ENCODE measurements at places on chromosomes 1 and 21.

- DNase-seq: no peak
Measured at GRCh38 chr21:35859677-35860076, 200.6 kb downstream of the SETD4 start.

DNA sequence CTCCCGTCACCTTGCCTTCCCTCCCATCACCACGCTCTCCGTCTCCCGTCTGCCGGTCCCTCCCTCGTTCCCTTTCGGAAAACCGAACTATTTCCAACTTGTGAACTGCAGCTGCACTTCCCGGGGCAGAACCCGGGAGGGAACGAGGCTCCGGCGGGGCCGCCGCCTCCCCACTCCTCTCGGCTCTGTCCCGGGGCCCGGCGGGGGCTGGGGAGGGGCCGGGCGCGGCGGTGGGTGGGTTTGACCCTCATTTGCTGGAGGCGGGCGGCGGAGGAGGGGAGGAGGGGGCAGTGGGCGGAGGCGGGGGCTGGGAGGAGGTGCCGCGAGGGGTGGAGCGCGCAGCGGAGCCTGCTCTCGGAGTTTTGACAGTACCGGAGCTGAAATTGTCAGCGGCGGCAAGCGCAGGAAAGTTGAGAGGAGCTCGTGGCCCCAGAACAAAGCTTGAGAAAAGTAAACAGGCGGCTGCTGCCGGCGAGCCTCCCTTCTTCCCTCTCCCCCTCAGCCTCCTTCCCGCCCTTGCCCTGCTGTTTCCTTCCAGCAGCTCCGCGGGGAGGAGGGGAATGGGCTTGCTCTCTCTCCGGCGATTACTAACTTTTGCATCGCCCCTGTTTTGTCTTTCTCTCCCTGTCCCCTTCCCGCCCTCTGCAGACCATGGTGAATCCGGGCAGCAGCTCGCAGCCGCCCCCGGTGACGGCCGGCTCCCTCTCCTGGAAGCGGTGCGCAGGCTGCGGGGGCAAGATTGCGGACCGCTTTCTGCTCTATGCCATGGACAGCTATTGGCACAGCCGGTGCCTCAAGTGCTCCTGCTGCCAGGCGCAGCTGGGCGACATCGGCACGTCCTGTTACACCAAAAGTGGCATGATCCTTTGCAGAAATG is 2.9 kb downstream of the LMO4 start:
- peak; percentile 78 for DNase-seq

GRCh38 chr1:98323906-98324358 is 337.6 kb upstream of the SNX7 start:
- DNase-seq: no peak

- no peak for DNase-seq
Measured at GRCh38 chr1:237124856-237125462, 83.0 kb downstream of the RYR2 start.

DNA sequence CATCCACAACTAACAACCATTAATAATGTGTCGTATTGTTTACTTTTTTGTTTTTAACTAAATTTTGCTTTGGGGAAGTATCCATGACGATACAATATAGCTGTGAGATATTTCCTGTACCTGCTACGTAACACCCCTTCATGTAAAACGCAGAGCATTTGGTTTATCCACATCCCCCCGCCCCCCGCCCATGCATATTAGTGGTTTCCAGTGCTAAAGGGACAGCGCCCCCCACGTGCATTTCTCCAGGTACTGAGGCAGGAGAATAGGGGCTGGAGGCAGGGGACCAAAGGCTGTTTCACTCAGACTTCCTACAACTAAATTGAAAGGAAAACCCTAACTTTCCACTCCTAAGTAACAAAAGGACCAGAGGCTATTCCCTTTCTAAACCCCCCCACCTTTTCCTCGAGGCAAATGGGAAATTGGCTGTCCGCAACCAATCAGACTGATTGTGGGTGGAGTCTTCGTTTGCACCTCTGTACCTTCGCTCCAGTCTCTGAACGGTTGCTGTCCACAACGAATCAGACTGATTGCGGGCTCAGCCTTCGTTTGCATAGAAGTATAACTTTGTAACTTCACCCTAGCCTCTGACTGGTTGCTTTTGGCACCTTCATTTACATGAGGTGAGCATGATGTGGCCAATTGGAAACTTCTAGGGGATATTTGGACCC is 12.2 kb upstream of the RIPK4 start:
- no peak for DNase-seq

- DNase-seq: no peak
Measured at GRCh38 chr1:86499987-86500593, 31.4 kb downstream of the CLCA1 start.

DNA sequence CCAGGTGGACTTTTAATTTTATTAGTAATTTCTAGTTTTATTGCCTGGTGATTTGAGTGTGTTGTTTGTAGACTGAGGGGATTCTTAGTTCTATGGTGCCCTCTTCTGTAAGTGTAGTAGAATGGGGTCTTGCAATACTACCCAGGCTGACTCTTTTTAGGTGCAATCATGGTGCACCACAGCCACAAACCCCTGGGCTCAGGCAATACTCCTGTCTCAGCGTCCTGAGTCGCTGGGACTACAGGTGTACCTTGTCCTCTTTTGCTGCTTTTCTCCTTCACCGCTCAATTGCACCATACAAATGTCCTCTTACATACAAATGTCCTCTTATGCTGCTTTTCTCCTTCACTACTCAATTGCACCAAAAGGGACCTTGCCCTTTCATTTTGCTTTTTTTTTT is 43.1 kb downstream of the SCP2 start:
- peak; percentile 10 for DNase-seq

- DNase-seq: no peak
Measured at GRCh38 chr1:203390298-203390697, 39.4 kb upstream of the FMOD start.

GRCh38 chr1:1760715-1761114 is 17.6 kb downstream of the NADK start:
- no peak for DNase-seq

- DNase-seq: no peak
Measured at GRCh38 chr1:180150982-180151381, 3.7 kb upstream of the QSOX1 start.

DNA sequence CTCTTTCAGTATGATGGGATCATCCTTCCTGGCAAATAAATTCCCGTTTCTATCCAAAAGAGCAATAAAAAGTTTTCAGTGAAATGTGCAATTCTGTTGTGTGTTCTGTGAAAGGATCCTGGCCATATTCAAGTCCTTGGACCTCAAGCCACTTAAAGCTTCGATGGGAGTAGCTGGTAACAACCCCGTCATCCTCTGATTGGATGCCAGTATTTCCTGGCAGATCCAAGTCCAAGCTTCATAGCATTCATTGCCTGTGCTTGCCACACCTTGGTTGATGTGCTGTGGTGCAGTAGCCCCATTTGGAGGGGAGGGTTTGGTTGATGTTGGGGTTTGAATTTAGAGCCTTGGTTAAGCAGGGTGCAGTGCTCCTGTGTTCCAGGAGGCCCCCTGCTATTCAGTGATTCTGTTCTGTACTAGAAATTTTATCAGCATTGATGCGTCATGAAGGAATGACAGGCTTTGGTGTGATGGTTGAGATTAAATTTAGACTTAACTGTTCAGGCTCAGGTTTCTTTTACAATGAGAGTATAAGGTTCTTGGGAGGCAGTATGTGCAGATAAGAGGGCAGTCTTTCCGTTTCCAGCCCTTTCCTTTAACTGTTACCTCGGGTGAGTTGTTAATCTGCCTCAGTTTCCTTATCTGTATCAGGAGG is 4.9 kb downstream of the RPL11 start:
- DNase-seq: no peak

DNA sequence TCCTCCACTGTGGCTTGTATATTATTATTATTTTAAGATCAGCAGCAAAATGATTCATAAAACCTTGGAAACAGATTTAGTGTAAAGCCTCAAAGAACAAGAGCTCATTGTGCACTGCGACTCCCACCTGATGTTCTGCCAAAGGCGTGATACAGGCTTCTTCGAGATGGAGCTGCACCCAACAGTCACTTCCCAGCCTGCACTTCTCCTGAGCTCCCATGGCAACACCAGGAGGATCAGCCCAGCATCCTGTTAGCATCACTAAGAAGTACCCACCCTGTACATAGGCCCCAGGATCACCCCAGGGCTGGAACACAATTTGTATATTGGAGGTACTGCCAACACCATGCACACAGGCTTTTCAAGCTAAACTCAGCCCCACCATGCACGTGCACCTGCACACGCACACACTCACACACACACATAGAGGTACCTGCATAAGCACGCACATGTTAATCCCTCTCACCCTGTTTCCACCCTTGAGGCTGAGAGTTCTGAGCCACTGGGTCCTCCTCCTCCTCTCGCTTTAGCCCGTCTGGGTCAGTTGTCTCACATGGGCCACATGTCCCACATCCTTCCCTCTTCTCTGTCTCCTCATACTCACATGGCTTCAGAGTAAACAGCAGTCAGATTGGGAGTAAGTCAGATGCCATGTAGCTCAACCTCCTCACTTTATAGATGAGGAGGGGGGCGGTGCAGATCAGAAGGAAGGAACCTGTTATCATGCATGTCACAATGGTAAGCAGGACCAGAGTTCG is 281.9 kb upstream of the POU3F1 start:
- peak; percentile 71 for DNase-seq

- no peak for DNase-seq
Measured at GRCh38 chr1:165861911-165862310, 34.5 kb downstream of the UCK2 start.

DNA sequence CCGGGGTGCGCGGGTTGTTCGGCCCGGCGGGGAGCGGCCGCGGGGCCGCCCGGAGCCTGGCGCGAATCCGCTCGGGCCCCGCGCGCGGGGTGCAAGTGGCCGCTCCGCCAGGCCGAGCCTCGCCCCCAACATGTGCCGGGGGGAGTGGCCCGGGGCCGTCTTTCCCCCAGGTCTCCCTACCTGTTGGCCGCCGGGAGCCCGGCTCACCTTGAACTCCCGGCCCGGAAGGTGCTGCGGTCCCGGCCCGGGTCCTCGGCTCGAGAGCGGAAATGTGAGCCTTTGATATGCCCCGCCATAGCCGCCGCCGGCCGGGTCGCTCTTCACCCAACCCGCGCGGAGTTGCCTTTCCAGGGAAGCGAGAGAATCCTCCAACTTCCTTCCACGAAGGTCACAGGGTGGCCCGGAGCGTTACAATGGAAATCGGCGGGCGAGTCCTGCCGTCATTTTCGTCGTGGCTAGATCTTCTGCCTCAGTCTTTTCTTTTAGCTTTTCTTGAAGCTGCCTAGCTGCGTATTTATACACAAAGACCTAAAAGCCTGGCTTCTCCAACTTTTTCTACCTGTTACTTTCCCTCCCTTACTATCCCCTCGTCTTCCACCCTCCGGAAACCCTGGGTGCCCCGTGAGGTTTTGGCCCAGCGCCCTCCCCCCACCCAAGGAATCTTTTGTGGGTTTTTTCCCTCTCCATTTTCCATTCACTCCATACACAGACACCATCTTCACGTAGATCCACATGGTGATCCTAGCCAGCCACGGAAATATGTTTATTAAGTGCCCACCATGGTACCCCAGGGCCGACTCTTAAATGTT is 867 bp downstream of the PTGFRN start:
- peak; percentile 5 for DNase-seq

- DNase-seq: no peak
Measured at GRCh38 chr1:40956407-40956806, 23.1 kb upstream of the CTPS1 start.

DNA sequence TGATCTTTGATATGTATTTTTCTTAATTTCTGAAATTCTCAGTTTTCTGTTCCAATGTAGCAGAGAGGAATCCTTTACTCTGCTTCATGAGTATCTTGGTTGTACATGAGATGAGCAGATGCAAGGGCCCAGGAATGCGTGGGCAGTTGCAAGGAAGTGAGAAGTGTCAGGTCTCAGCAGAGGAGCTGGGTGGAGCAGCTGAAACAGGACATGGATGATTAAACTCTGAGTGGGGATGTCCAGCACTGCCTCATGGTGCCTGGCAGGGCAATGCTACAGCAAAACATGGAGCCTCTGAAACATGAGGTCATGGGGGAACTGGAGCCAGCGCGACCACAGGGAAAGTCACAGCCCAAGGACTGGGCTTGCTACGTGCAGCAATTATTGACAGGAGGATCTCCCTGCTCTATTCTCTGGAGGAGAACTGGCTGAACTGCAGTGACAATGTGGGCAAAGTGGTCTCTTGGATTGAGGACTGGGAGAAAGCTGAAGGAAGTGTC is 48.4 kb downstream of the COLGALT2 start:
- DNase-seq: no peak

DNA sequence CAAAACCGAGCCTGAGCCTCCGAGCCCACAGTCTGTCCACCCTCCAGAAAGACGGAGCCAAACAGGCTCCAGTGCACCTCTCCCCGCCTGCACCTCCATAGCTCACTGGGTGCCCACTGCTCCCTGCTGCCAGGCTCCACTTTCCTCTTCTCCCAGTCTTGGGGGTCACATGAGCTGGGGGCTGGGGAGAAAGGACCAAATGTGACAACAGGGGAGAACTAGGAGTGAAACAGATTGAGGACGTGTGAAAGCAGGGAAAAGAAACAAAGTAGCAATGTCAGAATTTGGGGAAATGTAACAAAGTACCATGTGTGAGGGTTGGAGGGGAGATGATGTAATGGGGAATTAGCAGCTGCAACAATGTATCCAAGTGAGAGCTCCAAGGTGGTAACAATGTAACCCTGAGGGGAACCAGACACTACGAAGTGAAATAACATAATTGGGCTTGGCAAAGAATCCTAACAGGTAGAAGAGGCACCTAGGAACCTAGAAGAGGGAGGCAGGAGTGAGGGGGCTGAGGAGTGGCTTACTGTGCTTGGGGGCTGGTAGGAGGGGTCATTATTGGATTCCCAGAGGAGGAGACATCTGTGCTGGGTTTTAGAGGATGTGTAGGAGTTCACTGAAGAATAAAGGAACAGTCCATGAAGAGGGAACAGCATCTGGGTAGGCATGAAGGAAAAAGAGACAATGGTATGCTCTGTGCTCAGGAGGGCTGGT is 12.5 kb downstream of the SDC3 start:
- no peak for DNase-seq

DNA sequence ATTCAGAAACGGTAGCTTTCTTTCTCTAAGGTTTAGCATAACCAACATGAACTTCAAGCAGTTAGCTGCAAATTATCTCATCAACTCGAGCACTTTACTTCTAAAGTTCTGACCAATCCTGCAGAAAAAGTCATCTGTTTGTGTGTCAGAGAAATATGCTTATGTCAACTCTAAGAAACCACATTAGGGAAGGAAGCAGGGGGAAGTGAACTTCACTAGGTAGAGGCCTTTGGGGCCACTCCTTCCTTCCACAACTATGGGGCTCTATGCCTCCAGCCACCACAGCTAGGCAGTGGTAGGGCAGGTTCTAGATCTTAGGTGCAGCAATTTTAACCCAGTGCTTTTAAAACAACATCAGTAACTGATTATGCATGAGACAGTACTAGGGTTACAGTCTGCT is 375.9 kb downstream of the DSCAM start:
- DNase-seq: peak; percentile 21

DNA sequence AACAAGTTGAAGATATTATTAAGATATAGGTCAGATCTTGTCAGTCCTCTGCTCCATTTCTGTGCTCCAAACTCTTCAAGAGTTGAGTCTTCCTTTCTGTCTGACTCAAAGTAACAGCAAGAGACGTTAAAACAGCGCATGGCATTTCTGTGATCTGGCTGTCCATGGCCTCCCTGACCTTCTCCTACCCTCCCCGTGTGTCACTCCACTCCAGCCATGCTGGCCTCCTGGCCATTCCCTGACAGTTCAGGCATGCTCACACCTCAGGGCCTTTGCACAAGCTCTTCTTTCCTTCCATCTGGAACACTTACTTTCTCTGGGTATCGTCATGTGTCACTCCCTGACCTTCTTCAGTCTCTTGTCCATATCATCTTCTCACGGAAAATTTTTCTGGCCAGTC is 229.0 kb downstream of the CENPF start:
- no peak for DNase-seq

GRCh38 chr1:92481971-92482664 is 4.6 kb downstream of the GFI1 start:
- DNase-seq: no peak

GRCh38 chr1:117615474-117615873 is 9.6 kb downstream of the TENT5C start:
- DNase-seq: no peak
